Right hindlimb (tissue), 1 donor: ENCODE measurements at places on chromosomes 16 and 17.
A peak's percentile ranks its signal among the peaks of the same experiment; 100 is the strongest.

DNA sequence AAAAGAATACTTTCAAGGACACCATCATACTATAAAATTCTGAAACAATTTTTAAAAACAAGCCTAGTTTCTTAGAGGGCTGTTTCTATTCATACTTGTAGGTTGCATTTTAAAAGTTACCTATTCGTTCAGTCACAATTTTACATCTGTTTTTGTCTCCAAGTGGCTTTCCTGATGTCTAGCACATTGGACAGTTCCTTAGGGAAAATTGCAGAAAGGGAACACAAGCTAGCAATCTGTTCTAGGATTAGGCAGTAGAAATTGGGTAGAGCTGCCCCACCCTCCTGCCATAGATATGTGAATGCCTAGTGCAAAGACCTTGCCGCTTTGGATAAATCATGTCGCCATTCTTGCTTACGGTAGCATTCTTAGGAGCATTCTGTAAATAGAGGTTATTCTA lies 358.9 kb downstream of the RBFOX1 start:
- DNase-seq, result no peak

DNA sequence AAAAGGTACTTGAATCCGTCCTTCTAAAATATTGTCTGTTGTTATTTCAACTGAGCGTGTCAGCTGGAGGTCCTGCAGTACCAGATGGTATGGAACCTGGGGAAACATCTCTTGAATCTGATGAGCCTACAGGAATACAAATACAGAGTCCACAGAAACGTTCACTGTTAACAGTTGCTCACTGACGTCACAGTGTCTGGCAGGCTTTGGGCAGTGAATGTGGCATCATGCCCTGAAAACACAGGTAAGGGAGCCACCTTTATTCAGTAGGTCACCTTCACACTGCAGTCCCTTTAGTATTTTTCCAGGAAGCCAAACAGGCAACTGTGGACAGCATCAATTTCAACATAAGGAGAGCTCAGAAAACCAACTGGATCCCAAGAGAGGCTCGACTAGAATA lies 56.1 kb downstream of the AMFR start:
- DNase-seq, result no peak

DNA sequence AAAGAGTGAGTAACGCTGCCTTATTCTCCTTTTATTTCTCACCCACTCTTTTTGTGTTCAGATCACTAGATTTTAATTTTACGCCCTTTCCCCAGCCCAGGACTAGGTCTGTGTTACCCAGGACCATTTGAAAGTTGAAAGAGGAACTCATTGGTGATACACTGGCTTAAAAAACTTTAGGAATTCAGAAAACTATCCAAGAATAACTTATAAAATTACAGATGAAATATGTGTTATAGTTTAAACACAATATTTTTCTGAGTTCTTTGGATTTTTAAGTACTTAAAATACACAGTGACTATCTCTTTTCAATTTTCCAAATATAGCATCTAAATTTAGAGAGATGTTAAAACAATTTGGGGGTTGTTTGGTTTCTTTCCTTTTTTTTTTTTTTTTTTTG lies 385.2 kb downstream of the CDH13 start:
- DNase-seq, result no peak

- no peak for DNase-seq
Observed at GRCh38 chr17:8490256-8491023, 54.8 kb downstream of the NDEL1 start.

GRCh38 chr17:7882068-7882467 lies 6.5 kb upstream of the CHD3 start:
- DNase-seq, result no peak

DNA sequence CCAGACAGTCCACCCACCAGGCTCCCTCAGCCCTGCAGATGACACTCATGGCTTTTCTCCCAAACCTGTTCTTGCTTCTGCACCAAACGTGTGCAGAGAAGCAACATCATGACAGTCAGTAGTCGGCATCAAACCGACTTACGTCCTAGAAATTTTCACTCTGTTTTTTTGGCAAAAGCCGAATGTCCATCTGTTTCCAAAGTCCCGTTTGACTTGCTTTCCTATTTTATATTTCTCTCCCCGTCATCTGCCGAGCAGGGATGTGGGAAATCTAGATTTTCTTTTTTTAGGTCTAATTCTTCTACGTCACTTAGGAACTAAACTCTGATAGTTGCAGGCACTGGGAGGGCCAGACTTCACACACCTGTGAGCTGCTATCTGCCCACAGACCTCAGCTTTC lies 104.9 kb downstream of the RMI2 start:
- DNase-seq, result no peak

GRCh38 chr17:10843811-10844210 lies 5.9 kb upstream of the PIRT start:
- DNase-seq, result peak; percentile 28

- DNase-seq, result no peak
Observed at GRCh38 chr17:80837711-80838110, 153.9 kb upstream of the CHMP6 start.

- DNase-seq, result peak; percentile 48
Observed at GRCh38 chr16:65249768-65250167, 127.9 kb upstream of the CDH11 start.

DNA sequence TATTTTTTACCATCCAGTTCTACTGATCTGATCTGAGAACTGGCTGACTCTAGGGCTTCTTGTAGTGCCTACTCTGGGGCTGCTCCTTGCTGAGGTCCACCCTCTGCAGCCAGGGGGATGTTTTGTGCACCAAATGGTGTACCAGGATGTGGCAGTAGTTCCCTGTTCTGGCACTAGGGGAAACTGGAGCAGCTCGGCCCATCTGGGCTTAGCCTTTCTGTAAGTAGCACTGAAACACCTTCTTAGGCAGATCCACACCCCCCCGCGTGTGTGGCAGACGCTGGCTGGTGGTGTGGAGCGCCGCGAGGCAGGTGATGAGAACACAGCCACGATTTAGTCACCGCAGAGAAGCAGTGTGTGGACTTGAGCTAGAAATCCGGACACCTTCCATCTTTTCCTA lies 17.0 kb downstream of the DUSP14 start:
- no peak for DNase-seq

DNA sequence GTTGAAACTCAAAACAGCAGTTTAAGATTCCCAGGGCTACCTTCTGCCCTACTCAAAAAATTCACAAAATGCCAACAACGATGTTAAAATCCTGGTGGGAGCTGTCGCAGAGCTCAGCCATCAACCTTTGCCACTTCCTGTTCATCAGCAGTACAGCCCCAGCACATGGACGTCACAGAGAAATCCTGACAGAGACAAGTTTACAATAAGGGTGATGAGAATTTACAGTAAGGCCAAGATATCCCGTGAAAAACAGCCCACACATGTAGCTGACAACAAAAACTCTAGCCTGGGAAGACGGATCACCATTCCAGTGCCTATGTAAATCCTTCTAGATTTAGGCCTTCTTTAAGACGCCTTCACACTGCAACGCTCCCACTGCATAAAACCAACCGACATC lies 18.8 kb downstream of the USP22 start:
- DNase-seq, result no peak

GRCh38 chr16:4920826-4921225 lies 16.1 kb downstream of the PPL start:
- no peak for DNase-seq

DNA sequence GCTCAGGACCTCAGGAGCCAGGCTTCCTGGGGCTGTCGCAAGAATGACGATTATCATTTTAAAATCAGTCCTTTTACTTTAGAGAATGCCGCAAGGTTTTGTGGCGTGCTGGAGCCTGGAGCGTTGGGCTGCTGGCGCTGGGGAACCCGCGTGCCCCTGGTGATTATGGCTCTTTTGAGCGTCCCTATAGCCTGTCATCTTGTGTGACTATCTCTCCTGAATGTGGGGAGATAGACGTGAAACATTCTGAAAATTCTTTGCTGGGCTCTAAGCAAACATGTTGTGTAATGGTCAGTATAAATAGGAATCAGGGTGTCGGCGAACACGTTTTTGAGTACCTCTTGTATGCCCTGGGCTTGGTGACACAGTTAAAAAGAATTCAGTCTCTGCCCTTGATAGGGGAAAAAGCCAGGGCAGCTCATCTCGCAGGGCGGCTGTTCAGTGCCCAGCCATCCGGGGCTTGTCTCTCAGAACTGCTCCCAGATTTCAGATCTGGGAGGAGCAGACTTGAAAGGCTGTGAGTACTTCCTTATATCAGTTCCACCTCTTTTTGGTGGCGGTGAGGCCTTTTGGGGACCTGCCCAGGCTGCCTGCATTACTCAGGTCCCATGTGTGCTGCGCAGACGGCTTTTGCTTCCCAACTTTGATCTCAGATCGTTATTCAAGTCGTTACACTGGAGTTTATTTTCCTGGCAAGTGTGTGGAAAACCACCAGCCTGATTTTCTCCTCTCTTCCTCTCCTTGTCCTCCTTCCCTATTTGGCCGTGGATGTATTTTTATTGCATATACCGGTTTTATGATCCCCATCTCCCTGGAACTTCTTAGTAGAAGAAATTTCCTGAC lies 973 bp downstream of the SLC7A6 start:
- peak; percentile 48 for DNase-seq

- DNase-seq, result peak; percentile 48
Observed at GRCh38 chr17:2933606-2934005, 129.8 kb downstream of the OR1D5 start.

DNA sequence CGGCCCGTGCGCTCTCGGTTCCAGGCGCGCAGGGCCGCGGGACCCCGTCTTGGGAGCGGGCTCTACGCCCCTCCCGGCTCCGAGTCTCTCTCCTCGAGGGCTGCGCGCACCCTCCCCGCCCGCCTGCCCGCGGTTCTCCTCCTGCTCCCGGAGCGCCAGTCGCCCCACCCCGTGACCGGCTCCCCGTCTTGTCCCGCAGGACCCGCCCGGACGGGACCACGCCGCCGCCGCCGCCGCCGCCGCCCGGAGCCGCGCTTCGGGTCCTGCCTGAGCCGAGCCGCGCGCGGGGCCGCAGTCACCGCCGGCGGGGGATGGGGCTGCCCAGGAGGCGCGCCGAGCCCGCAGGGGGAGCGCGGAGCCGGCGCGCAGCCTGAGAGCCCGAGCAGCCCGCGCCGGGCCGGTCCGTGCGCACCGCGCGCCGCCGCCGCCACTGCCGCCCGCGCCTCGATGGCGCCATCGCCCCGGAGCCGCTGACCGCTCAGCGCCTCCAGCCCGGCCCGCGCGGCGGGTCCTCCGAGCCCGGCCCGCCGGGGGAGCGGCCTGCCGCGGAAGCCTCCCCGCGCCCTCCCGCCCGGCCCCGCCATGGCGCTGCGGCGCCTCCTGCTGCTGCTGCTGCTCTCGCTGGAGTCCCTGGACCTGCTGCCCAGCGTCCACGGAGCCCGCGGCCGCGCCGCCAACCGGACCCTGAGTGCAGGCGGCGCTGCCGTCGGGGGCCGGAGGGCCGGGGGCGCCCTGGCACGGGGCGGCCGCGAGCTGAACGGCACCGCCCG lies at the start of gene SHISA6:
SHISA6 (plus strand) TSS at position 373 of the 770 bp plus-strand sequence.
- peak; percentile 45 for DNase-seq

GRCh38 chr16:49816875-49817274 lies 39.0 kb downstream of the ZNF423 start:
- no peak for DNase-seq

DNA sequence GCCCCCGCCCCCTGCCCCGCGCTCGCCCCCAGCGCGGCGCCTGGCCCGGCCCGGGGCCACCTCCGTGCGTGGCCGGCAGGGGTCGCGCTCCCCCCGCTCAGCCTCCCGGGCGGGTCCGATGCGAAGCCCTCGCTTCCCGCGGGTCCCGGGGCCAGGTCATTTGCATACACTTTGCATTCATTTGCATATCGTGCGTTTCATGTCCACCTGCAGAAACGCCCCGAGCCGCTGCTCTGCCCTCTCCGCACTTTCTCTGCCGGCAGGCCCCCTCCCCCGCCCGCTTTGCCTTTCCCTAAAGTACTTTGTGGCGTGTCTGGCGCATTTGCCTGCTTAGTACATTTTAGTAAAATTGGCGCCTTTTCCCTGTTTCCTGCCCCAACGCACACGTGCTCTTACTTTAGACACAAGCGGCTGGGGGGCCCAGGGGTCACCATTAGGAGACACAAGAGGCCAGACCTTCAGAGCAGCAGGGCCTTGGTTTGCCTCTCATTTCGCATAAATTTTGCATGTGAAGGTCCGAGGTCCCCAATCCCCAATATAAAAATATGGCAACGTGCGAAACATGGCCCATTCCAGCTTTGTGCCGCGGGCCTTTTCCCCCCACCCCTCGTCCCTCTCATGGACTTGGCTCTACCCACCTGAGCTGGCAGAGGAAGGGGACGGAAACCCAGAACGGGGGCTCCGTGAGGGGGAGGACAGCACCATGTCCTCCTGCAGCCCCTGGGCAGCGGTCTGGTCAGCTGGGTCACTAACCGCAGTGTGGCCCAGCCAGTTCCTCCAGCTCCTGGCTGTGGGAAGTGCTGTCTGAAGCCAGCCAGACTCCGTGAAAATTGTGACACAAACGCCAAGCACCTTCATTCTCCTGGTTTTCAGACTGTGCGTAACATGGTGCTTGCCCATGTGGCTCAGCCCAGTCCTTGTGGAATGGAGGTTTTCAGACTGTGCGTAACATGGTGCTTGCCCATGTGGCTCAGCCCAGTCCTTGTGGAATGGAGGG lies 34.8 kb downstream of the CBFA2T3 start:
- DNase-seq, result peak; percentile 67

- DNase-seq, result no peak
Observed at GRCh38 chr17:33494151-33494550, 201.1 kb upstream of the ASIC2 start.

- DNase-seq, result peak; percentile 13
Observed at GRCh38 chr16:87056083-87056482, 261.1 kb downstream of the C16orf95 start.

DNA sequence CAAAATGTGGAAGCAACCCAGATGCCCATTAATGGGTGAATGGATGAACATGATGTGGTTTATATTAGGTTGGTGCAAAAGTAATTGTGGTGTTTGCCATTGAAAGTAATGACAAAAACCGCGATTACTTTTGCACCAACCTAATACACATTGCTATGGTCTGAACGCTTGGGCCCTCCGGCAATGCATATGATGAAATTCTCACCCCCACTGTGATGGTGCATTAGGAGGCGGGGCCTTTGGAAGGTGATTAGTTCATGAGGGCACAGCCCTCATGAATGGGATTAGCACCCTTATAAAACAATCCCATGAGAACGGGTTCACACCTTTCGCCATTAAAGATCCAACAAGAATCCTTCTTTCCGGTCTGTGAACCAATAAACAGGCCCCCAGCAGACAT lies 25.3 kb upstream of the PRM1 start:
- no peak for DNase-seq

DNA sequence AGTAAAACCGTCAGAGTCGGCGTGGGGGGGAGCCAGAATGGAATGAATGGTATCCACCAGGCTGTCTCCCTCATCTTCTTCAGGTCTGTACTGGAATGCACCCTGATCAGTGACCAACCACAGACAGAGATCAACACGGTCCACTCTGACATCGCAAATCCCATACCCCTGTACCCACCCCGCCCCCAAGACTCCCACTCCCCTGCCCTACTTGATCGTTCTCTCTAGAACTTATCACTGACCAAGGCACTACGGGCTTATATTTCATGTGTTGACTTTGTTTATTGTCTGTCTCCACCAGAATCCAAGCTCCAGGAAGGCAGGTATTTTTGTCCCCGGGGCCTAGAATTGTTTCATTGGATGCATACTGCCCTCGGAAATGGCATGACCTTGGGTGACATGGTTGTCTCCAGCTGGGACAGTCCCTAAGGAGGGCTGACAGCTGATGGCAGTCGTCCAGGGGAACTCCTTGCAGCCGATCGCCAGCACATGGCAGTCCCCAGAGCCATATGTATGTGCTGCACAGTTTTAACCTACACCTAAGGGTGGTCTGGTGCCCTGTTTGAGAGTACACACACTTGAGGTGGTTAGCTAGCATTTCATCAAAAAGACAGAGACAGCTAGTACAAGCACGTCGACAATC lies 526 bp upstream of the MFSD6L start:
- DNase-seq, result no peak

- DNase-seq, result no peak
Observed at GRCh38 chr17:71004413-71004812, 835.1 kb downstream of the KCNJ2 start.
